Bronchial smooth muscle cell (primary cell): ENCODE measurements at places on chromosomes 4 and X. TPM values are rescaled to one million over a fixed set of nuclear protein-coding genes. Genes with fewer than 3 reads are reported as not detected.

The VCX3B gene
- not detected in 2 replicates for total RNA-seq

The SMARCAD1 gene
- total RNA-seq, result 22.8 and 26.5 TPM in 2 replicates

The GYPE gene
- total RNA-seq, result 0.32 and 1.3 TPM in 2 replicates

The SMIM10L2A gene
- 0.17 and 1.7 TPM in 2 replicates for total RNA-seq

The RHOXF1 gene
- total RNA-seq, result not detected in 2 replicates

The DMP1 gene
- not detected in 2 replicates for total RNA-seq

The F8A3 gene
- total RNA-seq, result 0.26 and 0.79 TPM in 2 replicates

The RBMXL3 gene
- total RNA-seq, result not detected in 2 replicates

The BTC gene
- 0.26 and 0.63 TPM in 2 replicates for total RNA-seq

The JADE3 gene
- 2.8 and 3.9 TPM in 2 replicates for total RNA-seq

The AIFM1 gene
- total RNA-seq, result 18.4 and 24.1 TPM in 2 replicates
